OCI-LY7 (cell line): ENCODE measurements at places on chromosomes 1 and 21. TPM values are rescaled to one million over a fixed set of nuclear protein-coding genes. Genes with fewer than 3 reads are reported as not detected.

The CD244 gene
- total RNA-seq, result not detected in 2 replicates

The TMCO4 gene
- total RNA-seq, result 7.8 and 8.1 TPM in 2 replicates

The TTC22 gene
- total RNA-seq, result not detected in 2 replicates

The NCF2 gene
- total RNA-seq, result 13.5 and 17.4 TPM in 2 replicates

The PCAT6 gene
- not detected in 2 replicates for total RNA-seq

DNA sequence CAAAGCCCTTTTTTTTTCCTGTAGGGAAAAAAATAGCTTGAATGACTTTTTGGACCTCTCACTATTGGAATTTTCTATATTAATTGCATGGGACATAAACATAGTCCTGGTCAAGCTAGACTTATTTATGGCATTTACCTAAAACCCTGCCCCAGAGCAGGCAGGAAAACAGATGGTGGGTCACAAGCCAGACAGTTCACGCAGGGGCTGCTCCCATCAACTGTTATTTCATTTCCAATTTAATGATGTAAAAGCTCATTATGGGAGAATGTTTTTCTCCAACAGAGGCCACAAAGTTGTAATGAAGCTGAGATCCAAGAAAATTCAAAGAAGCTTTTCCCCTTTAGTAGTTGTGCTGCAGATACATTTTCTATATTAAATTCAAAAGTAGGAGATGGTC lies 99.2 kb downstream of the SGIP1 start:
- no peak for DNase-seq

DNA sequence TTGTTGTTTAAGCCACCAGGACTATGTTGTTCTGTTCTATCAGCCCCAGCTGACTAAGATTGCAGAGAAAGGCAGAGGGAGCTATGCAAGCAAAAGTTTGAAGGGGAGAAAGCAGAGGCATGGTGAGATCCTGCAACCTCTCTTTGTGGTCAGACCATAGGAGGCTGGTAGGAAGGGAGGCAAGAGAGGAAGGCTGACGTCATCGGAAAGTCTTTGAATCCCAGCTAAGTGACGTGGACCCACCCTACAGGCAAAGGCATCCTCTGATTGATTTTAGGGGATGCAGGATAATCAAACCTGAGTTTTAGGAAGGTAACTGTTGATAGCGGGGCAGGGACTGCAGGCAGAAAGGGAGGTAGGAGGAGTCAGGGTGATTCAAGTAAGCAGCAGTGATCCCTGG lies 23.3 kb upstream of the TNNI1 start:
- no peak for DNase-seq

GRCh38 chr1:7223334-7224080 lies 438.3 kb downstream of the CAMTA1 start:
- DNase-seq, result no peak

DNA sequence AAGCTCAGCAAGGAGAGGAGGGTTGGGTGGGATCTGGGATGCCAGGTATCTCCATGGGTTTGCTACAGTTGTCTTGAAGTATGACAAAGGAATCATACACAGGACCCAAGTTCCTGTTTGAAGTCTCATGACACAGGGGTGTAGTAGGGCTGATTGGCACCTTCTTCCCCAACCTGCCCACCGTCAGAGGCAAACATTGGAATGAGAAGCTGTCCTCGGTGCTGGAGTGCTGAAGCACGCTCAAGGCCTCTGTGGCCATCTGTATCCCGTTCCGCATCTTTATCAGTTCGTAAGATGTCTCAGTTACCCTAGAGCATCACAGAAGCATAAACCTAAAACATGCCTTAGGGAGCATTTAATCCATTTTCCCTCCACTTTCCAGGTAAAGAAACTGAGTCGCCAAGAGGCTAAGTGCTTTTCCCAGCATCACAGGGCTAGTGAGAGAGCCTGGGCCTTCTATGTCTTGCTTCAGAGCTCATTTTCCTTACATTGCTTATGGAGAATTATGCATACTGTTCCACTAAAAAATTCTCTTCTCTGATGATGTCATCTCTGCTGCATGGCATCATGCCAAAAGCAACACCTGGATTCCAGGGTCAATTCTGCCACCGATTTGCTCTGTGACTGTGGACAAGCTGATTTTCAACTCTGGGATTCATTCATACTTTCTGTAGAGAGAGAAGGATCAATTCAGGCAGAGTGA lies 34.2 kb downstream of the VWA5B1 start:
- no peak for DNase-seq

DNA sequence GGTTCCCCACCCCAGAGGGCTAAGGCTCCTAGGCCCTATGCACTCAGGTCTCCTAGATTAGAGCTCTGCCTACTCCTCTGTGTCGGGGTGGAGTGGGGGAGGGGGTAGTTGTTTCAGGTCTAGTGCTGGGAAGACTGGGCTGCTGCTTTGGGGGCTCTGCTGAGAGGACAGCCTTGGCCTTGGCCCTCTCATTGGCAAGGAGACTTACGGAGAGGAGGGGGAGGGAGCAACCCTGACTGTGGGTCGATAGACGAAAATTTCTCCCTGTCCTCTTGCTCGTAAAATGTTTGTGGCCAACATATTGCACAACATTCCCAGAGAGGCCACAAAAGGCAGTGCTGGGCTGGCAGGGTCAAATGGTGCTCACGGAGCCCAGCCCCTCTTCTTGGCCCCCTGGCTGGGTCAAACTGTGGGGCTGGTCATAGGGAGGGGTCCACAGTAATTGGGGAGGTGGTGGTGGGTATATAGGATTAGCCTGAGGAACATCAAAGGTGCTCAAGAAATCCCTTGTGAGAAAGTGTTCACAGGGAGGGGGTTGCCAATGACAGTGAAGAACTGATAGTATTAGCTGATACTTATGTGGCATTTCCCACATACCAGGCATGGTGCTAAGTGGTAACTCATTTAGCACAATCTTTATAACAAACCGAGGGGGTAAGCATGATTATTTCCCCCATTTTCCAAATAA lies 8.5 kb upstream of the DMBX1 start:
- DNase-seq, result no peak

GRCh38 chr1:2476061-2476999 lies at the start of gene PLCH2:
Gene PLCH2, plus strand, starts transcription at chr1:2476289. Its CDS starts 300 bp downstream, at chr1:2476589.
- DNase-seq, result no peak

DNA sequence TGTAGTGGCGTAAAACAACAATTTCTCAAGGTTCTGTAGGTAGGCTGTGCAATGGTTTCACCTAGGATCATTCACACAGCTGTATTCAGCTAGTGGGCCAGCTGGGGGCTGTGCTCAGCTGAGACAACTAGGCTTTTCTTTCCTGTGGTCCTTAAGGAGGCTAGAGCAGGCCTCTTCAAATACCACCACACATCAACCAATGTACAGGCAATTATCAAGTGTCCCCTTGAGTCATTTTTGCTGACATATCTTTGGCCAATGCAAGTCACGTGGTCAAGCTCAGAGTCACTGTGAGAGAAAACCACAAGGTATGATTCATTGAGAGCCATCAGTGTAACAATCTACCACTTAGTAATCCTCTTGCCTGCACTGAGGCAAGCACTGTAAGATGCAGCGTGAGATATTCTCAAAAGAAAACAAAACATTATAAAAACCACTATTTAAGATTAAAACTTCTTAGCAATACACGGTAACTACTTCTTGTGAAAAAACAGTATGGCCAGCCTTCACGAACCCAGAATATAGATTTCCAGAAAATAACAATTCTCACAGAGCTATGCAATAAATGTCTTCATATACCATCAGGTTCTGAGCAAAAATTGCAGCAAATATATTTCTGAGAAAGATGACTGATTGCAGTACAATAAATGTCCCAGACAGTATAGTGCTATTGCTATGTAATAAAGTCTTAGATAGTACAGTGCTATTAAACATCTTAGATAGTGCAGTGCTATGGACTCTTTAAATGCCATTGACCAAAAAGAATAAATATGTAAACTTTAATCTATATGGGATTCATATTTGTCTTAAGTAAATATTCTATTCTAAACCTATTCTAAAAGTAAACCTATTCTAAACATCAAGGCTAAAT lies 55.3 kb downstream of the NME7 start:
- DNase-seq, result no peak

DNA sequence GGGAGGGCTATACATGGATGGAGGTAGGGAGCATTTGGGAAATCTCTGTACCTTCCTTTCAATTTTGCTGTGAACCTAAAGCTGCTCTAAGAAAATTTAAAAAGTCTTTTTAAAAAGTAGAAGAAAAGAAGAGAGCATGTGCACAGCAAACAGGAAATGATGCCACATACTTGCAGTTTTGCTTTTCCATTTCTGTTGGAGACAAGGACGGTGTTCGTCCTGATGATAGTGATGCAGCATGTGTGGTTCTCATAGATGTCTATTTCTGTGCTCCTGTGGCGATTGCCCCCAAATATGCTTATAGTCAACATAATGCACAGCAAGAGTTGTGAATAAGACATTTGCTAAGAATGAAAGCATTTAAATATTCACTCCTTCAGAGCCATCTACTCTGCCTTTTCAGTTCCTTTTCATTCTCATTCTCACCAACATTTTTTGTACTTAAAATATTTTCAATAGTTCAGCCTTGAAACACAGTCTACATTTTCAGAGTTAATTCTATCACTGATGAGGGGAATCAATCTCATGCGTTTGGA lies 66.6 kb downstream of the LRRC8C start:
- no peak for DNase-seq
